ENCODE measurements at places on chromosomes 5 and 9.

GRCh38 chr5:158923799-158924551 lies 175.7 kb downstream of the EBF1 start:
- DNase-seq: no peak

DNA sequence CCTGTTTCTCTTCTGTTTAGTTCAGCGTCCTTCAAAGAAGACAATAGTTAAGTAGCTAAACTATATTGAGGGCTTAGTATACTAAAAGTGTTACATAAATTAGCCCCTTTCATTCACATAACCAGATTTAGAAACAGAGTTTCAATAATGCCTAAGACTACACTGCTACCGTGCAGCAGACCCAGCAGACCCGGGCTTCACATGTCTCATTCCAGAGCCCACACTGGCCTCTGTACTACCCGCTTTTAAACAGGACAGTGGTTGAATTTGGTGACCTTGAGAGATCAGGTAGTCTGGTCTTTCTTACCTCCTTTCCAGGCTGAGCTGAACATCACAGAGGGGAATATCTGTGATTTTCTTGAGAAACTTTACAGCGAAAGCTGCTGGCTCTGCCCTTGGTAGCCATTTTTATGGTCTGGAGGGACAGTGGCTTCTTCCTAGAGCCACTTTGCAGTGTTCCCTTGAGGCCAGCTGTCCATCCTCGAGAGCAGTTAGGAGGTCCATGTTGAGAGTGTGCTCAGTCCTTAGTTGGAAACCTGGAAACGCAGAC lies 56.5 kb downstream of the SLC22A5 start:
- no peak for DNase-seq

DNA sequence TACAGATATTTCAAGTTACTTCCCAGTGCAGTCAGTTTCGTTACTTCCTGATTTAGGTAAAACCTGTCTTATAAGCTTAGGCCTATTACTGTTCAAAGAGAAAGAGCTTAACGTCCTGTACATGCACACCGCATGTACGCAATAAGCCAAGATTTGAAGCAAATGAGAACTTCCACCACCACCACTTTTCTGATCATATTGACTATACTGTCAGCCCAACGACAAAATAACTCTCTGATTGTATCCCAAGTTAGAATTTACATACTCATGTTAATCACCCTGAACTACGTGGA lies 5.1 kb downstream of the NFIB start:
- DNase-seq: no peak

- DNase-seq: no peak
These were observed 102.2 kb upstream of the ITGA1 start for GRCh38 chr5:52685566-52685965.

DNA sequence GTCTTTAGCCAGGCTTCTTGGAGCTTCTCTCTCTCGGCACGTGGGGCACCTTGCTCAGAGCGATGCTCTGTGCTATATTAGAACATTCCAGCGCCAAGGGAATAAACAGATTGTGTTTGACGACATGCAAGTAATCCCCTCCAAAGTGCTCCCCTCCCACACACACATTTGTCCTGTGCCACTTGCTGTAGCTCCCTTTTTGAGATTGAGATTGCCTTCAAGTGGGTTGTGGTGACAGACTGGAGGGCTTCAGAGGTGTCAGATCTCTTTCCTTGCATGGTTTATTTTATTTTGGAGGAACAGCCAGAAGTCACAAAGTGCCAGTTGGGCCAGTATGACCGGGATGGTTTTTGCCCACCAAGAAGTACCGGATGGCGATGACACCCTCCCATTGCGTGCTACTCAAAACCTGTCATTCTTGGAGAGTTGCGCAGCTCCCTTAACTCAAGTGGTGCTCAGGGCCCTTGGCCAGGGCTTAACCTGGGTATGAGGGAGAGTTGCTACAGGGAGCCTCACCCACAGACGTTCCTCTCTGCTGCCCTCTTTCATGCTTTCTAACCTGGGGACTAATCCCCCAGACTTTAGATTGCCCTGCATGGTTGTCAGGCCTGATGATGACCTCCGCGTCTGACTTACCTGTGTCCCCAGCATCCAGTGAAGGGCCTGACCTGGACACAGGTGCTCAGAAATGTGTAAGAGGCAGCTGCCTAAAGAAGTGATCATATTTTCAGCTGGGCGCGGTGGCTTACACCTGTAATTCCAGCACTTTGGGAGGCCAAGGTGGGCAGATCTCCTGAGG lies 18.8 kb upstream of the RPL26L1 start:
- no peak for DNase-seq

DNA sequence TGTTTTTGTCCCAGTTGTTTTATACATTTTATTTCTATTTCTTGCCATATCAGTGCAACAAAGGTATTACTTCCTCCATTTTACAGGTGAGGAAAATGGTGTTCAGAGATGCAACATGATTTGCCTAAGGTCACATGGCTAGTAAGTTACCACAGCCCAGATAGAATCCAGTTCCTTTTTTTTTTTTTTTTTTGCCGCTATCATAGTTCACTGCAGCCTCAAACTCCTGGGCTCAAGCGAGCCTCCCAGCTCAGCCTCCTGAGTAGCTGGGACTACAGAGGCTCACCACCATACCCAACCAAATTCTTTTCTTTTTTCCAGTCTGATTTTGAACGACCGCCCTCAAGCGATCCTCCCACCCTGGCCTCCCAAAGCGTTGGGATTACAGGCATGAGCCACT lies 480 bp upstream of the CCDC69 start:
- no peak for DNase-seq

DNA sequence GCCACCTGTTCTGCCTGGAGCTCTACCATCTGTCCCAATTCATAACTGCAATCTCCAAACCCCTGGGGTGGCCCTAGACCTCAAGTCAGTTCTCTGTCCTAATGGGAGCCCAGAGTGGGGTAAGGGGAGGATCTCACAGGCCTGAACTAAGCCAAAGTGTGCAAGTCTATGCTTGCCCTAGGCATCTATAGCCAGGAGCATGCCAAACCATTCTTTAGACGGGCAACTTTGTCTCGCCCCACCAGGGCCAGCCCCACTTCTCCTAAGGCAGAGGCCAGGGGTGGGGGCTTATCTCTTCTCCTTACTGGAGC lies 3.3 kb downstream of the ACSL6 start:
- DNase-seq: no peak

GRCh38 chr9:128341435-128341849 lies 1.1 kb downstream of the SLC27A4 start:
- DNase-seq: peak; percentile 84

GRCh38 chr9:90870621-90871326 lies 69.2 kb downstream of the SYK start:
- DNase-seq: peak; percentile 32

- DNase-seq: no peak
These were observed 30.0 kb downstream of the RAPGEF1 start for GRCh38 chr9:131709771-131710431.

- DNase-seq: no peak
These were observed 730 bp downstream of the WWC1 start for GRCh38 chr5:168291964-168292785.

- DNase-seq: no peak
These were observed 336.5 kb upstream of the SEMA6A start for GRCh38 chr5:116911074-116911473.

GRCh38 chr5:143413958-143414669 lies 10.6 kb upstream of the NR3C1 start:
- DNase-seq: no peak

GRCh38 chr5:77518304-77518703 lies 26.2 kb upstream of the WDR41 start:
- DNase-seq: no peak

- DNase-seq: no peak
These were observed 125.6 kb upstream of the TARS1 start for GRCh38 chr5:33315189-33315588.

- no peak for DNase-seq
These were observed 178.5 kb downstream of the RAB3C start for GRCh38 chr5:58761407-58761806.

- no peak for DNase-seq
These were observed 11.5 kb downstream of the NFIB start for GRCh38 chr9:14302405-14302804.

DNA sequence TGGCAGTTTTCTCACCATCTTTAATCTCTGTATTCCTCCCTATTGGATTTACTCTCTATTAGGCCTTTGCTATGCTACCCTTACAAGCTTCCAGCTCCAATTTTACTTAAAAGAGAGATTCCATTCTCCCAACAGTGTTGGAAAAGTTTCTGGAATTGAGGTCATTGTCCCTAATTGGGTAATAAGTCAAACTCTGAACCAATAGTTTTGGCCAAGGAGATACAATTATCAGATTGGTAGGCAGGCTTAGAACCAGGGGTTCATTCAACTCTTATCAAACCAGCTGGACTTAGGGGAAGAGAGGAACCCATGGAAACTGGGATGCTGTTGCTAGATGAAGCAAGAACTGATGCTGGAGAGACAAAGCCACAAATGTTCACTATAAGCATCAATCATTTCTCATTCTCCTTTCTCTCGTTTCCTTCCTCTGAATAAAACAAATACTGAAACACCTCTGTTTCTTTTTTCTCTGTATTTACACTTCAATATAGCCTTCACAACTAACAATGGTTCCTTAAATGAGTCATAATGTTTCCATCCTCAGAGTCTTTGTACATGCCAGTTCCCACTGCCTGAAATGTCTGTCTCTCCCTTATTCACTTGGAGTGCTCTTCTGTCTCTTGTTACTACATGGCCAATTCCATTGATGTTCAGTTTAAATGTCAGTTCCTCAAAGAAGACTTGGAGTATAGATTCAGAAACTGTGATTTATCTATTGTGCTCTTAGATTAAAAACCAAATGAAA lies 587.3 kb downstream of the GABRG2 start:
- no peak for DNase-seq

DNA sequence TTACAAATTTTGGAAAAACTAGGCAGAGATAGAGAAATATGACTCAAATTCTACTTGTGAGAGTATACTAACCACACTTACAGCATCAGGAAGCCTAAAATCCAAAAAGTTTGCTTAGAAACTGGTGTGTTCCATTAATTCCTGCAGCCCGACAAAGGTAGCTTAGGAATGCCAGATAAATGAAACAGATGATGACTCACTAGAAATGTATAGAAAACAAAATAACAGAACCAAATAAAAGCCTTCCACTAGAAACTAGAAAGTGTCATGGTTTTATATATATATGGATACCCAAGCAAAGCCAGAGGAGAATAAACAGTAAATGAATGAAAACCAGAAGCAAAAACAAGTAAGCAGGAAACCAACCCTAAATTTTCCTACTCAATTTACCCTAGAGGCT lies 272.2 kb upstream of the PRDM9 start:
- DNase-seq: no peak

DNA sequence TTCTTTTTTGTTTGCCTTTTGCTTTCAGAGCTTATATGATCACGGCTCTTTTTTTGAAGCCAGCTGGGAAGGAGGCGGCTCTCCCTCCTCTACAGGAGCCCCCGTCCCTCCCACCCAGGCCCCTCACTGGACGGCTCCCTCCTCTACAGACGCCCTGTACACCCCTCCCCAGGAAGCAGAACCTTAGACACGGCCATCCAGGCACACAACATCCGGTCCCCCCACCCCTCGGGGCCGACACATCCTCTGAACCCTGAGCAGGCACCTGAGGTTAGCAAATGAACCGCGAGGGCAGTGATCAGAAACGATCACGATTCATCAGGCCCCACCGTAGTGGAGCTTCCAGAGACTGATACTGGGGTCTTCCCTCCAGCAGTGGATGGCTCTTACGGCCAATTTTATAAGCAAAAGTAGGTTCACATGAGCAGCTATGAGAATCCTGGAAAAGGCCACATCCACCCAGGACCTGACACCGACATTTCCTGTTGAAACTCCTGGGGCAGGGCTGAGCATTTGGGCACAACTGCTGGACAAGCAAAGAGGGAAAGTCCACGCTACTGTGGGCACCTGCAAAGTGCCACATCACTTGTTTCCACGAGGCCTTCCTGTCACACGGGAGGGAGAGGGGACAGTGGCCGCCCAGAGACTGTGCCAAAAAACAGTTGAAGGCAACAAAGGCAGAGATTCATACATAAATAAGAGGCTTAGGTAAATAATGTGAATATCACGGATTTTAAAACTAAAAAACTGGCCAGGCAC lies 78.9 kb downstream of the SEMA4D start:
- no peak for DNase-seq

- DNase-seq: no peak
These were observed 89.3 kb downstream of the FEM1C start for GRCh38 chr5:115455301-115455707.

DNA sequence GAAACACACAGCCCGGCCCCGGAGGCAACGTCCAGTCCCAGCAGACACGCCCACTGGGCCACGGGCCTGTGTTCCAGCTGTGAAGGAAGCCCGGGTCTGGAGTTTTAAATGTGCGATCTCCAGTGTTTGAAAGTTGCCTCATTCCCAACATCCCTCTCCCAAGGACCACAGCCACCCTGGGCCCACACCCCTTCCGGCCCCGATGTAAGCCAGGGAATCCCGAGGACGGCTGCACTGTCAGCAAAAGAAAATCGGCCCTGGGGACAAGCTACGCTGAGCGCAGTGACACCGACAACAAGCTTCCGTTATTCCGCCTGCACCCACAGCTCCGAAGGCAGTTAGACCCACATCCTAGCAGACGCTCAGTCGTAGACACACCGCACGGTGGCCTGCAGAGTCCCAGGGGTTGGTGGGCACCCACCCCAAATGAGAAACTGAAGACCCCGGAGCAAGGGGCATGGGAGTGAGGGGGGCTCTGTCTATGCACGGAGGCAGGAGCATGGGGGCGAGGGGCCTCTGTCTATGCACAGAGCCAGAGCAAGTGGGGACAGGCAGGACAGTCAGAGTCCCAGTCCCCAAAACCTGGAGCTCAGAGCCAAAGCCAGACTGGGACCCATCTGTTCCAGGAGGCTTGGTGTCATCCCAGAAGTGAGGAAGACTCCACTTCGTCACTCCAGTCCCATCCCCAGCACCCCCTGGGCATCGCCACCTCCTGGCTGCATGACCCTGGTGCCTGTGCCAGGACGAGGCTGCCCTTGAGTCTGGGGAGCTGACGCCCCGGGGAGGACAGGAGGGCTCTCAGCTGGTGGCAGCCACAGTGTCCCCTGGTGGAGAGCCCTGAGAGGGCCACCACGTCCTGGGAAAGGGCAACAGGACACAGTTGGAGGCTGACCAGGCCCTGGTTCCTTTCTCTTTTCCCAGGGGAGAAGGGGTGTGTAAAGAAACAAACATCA lies 23.4 kb downstream of the GLT6D1 start:
- DNase-seq: no peak

DNA sequence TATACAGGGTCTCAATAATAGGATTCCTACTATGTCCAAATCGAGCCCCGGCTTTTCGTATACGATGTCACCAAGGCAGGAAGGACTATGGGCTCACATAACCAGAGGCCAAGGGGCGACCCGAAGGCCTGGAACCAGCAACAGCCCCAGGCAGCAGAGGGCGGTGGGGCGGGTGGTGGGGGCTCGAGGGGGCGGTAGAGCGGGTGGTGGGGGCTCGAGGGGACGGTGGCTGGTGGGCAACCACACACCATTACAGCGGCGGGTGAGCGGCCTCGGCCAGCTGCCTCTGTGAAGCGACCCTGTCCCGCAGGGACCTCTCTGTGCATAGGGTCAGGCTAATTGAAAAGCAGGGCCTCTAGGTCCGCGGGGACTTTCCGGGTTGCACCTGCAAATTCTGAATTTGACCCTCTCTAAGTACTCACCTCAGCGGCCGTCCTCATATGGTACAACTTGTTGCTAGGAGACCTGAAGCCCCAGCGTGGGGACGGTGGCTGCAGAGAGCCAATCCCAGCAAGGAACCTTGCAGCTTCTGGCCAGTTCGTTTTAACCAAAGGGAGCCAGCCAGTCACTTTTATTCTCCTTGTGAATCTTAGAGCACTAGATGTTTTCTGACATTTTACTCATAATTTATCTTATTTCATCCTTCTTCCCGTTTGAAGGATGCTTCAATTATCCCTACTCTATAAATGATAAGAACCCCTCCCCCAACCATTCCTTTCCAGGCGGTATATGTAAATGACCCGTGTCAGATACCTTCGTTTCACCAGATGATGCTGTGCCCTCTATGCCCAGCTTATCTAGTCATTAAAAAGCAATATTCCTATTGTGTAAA lies at the start of gene NME5:
Gene NME5, minus strand, starts transcription at position 480 of the 832 bp plus-strand sequence. CDS start 648 bp downstream, outside the sequence.
- peak; percentile 42 for DNase-seq
